ENCODE measurements at places on chromosomes 1 and 21.

DNA sequence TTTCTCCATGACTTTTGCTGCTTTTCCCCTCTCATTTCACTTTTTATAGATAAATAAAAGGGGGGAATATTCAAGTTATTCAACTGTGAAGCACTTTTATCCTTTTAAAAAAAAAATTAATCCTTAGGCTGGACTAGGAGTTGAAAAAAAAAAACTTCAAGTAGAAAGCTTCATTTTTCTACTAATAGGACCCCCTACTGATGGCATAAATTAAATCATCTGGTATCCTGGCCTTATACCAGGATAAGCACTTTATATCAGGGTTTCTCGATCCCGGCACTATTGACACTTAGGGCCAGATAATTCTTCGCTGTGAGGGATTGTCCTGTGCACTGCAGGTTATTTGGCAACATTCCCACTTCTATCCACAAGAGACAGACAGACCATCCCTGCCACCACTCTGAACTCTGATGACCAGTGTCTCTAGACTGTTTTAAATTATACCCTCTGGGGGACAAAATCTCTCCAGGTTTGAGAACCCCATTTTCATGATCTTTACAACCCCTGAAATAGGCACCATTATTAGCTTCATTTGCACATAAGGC lies 17.6 kb downstream of the USP33 start:
- no peak for DNase-seq

DNA sequence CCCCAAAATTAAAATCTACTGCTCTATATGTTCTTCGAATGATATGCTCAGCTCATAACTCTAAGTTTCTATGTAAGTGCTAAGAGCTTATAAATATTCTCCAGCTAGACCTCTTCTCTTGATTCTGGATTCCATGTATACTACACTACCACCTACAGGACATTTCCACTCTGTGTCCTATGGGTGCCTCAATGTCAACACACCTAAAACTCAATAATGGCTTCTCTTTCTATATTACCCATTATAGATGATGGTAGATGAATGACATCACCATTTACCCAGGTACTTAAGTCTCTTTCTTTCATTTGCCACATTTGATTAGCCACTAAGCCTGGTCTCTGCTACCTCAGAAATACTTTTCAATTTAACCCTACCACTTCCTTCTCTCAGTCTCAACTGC lies 41.3 kb downstream of the TBX19 start:
- no peak for DNase-seq

DNA sequence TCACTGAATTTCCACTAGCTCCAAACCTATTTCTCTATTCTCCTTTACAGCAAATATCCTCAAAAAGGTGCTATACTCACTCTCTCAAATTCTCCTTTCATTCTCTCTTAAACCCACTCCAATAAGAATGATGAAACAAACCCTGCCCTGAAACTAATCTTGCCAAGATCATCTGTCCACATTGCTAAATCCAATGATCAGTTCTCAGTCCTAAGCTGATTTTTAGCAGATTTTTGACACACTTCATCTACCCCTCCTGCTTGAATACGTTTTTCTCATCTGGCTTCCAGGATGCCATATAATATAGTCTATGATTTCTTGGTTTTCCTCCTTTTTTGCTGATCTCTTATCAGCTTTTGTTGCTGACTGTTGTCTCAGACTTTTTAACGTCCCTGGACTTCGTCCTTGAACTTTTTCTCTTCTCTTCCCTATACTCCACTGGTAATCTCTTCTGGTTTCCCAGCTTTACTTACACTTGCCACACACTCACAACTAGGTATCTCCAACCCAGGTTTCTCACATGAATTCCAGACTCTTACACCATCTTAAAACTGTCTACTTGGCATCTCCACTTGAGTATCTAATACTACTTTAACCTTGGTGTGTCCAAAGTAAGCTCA lies 35.3 kb downstream of the RERE start:
- no peak for DNase-seq

DNA sequence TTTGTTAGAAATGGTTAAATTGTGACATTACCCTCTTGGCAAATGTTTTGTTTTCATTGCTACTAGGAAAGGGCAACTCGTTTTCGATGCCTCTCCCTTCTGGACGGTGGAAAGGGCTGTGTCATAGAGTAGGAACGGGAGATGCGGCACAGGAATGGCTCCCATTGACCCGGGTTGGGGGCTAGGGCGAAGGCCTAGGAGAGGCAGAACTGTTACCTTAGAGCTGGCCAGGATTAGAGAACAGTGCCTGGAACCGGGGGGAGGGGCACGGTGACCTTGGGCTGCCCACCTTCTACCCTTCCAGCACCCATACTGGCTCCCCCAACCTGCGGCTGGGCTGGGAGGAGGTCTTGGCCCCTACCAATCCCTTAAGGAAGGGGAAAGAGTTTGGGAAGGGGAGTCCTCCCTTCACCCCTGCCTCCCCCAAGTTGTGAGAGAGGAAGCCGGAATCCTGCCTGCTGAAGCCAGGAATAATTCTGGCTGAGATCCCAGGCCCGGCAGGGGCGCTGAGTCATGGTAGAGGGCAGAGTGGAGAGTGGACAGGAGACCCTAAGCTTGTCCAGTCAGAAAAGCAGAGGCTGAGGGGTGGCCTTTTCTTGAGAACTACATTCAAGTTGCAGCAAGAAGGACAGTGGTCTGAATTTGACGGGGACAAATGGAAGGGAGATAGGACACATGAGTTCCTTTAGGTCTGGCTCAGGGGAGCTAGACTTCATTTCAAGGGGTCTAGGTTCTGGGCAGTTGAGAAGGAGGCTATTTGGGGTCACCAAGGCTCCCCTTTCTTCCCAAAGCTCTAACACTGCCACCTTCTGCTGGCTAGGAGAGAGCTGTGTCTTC lies 8.2 kb downstream of the LMNA start:
- peak; percentile 65 for DNase-seq

DNA sequence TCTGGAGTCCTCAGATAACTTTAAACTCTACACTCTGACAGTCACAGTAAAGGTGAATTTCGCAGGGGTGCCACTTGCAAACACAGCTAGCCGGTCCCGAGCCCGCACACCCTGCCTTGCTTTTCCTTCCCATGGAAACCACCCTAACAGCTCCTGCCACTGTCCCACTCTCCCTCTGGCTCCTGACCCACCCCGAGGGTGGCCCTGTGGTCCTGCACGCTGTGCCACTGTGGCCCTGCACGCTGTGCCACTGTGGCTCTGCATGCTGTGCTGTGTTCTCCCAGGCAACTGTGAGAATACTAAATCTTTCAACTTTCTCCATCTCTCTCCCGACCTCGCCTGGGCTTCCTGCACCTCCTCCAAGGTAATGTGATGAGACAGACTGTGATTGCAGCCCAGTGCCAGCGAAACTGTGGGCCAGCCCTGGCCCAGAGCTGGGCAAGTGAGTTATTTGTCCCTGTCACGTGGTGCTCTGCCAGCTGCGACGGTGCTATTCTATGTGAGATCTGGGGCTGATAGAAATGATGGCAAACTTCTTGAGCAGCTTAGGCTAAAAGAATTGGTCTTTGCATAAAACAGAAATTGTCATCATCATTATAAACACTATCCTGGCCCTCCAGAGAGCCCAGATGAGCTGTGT lies 63.4 kb upstream of the TARBP1 start:
- no peak for DNase-seq

GRCh38 chr1:58909914-58910681 lies 126.3 kb upstream of the JUN start:
- no peak for DNase-seq

DNA sequence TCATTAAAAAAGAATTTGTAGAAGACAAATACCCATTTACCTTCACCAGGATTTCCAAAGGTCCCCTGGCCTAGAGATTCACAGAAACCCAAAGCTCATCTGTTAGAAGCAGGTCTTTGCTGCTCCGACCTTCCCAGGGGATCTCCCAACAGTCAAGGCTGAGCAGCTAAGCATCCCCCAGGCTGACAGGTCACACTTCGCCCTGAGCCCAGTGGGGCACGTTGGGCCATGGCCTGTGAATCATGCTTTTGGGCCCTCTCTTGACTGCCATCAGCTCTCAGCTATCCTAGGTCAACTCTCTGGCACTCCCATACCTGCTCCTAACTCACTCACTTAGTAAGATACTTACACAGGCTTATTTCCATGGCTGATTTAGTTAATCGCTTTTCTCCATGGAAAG lies 157.7 kb downstream of the DSCAM start:
- no peak for DNase-seq

DNA sequence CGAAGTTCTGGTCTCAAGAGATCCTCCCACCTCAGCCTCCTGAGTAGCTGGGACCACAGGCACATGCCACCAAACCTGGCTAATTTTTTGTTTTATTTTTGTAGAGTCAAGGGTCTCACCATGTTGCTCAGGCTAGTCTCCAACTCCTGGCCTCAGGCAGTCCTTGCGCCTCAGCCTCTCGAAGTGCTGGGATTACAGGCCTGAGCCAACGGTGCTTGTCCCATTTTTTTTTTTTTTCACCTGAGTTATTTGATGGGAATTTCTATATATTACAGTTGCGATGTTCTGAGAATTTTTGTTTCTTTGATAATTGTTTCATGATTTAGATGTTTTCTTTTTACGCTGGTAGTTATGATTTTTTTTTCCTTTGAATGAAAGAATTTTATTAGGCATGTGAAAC lies 2.5 kb downstream of the RABGAP1L start:
- DNase-seq, result no peak

- no peak for DNase-seq
These were observed 186.7 kb downstream of the HFM1 start for GRCh38 chr1:91217911-91218310.

DNA sequence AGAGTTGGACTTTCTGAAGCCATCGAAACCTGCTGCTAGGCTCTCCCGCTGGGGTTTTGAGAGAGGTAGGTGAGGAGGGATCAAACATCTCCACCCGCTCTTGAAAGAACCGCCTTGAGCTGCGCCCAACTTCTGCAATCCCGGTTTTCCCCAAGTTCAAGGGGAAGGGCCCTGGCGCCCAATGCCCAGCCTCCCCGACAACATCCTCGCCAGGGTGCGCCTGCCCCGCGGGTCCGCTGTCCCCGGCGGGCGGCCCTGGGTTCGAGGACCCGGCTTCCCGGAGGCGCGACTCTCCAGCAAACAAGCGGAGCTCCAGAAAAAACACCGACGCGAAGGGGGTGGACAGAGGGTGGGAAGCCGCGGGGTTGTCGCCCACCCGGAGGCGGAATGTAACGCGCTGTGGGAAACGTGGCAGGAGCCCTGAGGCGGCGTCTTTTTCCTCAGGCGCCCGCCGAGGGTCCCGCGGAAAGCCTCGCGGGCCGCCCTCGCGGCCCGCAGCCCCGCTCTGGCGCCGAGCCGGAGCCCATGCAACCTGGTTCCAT lies 607 bp downstream of the BTG3 start:
- DNase-seq, result no peak

- no peak for DNase-seq
These were observed 187.2 kb downstream of the HLX start for GRCh38 chr1:221066351-221067001.

GRCh38 chr1:232328486-232329102 lies 301.3 kb downstream of the SIPA1L2 start:
- peak; percentile 21 for DNase-seq

- peak; percentile 59 for DNase-seq
These were observed 19.4 kb downstream of the PDE4B start for GRCh38 chr1:65812065-65812464.

- DNase-seq, result no peak
These were observed 4.2 kb upstream of the KLHDC8A start for GRCh38 chr1:205360891-205361290.

GRCh38 chr21:35005560-35006224 lies 43.4 kb downstream of the RUNX1 start:
- no peak for DNase-seq

- no peak for DNase-seq
These were observed 519.9 kb upstream of the USP24 start for GRCh38 chr1:55735106-55735505.

DNA sequence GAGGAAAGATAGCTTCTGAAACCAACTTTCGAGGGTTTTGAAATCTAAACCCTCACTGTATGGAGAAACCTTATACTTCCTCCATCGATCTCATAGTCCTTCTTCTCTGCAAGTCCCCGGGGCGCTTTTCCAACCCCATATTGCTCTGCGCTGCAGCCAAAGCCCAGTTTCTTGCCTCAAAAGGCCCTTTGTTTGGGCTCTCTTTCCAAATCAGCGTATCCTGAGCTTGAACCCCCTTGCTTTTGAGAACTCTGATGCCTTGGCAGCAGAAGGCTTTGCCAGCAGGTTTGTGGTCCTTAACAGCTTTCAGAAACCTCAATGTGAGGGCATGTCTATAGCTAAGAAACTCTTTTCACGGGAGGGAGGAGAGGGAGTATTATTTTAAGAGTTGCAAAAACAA lies 21.6 kb downstream of the PLPP3 start:
- no peak for DNase-seq

GRCh38 chr21:34960687-34961086 lies 88.4 kb downstream of the RUNX1 start:
- DNase-seq, result no peak

- DNase-seq, result no peak
These were observed 36.0 kb downstream of the ELK4 start for GRCh38 chr1:205595861-205596260.

DNA sequence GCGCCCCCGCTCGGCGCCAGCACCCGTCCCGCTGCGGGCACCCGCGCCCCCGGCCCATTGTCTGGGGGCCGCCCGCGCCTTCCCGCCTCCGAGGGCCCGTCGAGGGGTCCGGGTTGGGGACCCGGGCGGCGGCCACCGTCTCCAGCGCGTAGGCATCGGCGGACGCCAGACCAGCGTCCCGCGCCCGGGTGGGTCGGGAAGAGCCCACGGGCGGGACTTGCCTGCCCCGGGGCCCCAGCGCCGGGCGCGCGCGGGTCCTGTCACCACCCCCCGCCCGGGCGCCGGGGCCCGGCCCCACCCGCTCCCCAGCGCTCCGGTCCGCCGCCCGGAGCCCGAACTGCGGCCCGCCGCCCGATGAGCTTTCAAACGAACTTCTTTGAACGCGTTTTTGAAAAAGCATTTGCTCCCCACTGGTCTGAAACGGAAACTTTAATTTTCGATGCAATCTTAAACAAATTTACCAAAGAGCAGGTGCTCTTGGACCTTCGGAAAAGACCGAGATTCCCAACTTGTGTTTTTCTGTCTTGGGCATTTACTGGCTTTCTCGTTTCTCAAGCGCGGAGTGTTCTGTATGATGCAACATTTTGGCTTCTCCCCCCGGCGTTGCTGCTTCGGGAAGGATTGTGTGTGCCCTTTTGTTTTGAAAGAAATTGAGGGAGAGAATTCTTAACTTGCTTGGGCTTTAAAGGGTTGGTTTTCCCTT lies 615 bp downstream of the CLIC4 start:
- DNase-seq, result no peak

GRCh38 chr1:227942716-227943261 lies 4.9 kb downstream of the WNT9A start:
- no peak for DNase-seq

DNA sequence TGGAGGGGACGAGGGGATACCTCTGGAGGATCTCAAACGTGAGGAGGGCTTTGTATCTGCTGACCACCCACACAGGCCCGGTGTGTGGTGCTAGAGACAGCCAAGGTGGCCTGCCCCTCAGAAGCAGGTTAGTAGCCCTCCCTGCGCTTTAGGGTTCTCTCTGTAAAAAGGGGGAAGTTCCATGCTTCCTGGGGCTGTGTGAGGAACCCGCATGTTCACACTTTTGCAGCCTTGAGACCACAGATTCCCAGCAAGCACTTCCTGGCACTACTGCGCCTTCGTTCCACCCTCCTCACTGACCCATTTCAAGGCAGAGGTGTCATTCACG lies 7.9 kb upstream of the GUCA2B start:
- no peak for DNase-seq

- no peak for DNase-seq
These were observed 245.0 kb downstream of the USH2A start for GRCh38 chr1:216178281-216178680.

- no peak for DNase-seq
These were observed 64.6 kb upstream of the GJB5 start for GRCh38 chr1:34690269-34690668.

GRCh38 chr1:18077657-18078215 lies 29.9 kb upstream of the IGSF21 start:
- DNase-seq, result no peak

Data from BJ (cell line).